NCI-H2081 treated with DMSO at 0.1 percent for 48 hours (cell line): ENCODE measurements at places on chromosomes 6 and 20.

GRCh38 chr6:89944181-89944755, 50.0 kb downstream of the GJA10 start:
- no peak for DNase-seq

- DNase-seq, result no peak
Measured at GRCh38 chr6:63448229-63448628, 124.1 kb upstream of the LOC128125822 start.

- DNase-seq, result no peak
Measured at GRCh38 chr20:15806105-15806504, 767.1 kb downstream of the KIF16B start.

DNA sequence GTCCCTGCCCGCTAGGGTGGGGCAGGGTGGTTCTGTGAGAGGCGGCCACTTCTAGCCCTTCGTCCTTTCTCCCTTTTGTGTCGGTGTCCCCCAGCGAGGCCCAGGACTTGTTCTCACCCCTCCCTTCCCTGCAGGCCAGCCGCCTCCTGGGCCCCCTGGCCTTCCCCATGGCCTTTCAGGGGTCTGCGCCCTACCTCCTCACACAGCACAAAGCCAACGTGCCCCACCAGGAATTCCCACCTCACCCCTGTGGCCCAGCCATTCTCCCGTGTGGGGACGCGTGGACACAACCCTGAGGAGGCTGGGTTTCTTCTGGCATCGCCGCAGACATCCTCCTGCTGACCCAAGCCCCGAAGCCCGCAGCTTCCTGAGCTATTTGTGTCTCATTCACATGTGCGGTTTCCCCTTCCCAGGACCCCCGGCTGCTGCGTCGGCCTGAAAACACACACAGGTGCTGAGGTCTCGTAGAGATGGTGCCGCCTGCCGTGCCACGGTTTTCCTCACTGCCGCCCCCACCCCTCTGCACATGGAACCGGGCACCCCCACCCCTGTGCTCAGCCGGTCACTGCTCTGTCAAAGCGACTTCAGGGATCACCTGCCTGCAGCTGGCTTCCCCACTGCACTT, 375.8 kb downstream of the CDH4 start:
- DNase-seq, result no peak

DNA sequence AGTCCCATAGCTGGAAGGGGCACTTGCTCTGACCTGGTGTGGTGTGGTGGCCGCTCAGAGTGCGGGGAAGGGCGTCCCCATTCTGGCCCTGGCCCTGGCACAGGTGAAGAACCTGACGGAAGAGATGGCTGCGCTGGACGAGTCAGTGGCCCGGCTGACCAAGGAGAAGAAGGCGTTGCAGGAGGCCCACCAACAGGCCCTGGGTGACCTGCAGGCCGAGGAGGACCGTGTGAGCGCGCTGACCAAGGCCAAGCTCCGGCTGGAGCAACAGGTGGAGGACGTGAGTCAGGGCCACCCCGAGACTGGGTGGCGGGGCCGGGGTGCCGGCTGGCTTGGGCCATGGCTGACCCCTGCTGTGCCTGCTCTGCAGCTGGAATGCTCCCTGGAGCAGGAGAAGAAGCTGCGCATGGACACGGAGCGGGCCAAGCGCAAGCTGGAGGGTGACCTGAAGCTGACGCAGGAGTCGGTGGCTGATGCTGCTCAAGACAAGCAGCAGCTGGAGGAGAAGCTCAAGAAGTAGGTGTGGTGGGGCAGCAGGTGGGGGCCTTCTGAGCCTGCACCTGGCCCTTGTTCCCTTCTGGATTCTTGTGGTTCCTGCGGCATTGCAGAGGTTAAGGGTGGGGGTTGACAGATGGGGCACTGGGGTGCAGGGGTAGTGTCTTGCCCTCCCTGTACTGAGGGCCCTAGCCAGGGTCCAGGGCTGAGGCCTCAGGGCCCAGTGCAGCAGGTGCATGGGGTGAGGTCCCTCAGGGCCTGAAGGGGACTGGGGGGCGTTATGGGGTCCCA, 40.8 kb downstream of the MYH7B start:
- DNase-seq, result no peak

GRCh38 chr6:131400779-131401496, 172.1 kb upstream of the ARG1 start:
- no peak for DNase-seq

DNA sequence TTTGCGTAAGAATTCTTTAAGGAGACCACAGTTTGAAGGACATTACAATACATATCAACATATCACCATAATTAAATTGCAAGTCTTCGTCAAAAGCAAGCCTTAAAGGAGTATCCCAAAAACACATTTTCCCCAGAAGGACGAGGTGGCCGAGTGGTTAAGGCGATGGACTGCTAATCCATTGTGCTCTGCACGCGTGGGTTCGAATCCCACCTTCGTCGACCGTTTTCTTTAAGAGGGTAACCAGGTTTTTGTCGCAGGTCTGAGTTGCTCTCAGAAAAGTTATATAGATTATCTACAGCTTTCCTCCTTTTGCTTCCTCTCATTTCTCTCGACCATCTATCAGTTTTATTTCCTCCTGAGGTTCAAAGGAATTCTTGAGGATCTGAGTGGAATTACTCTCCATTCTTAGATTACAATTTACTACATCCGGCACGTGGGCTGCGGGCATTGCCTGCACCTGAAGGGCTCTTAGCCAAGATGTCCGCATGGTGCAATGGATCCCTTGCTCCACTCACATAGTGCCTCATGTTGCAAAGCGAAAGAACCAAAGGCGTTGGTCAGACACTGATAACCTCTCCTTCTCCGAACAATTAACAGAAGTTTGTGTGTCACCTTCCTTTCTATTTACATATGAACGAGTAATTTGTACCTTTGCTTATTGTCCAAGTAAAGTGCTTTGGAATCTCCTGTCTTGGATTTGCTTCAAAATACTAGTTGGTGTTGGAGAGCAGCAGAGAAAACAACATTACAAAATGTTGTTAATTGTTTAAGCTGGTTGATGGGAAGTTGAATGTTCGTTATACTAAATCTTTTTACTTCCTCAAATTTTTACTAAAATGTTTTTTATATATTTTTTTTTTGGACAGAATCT, 14.0 kb downstream of the POM121L2 start:
- DNase-seq, result no peak

- no peak for DNase-seq
Measured at GRCh38 chr6:157254538-157254937, 68.8 kb downstream of the TMEM242 start.

DNA sequence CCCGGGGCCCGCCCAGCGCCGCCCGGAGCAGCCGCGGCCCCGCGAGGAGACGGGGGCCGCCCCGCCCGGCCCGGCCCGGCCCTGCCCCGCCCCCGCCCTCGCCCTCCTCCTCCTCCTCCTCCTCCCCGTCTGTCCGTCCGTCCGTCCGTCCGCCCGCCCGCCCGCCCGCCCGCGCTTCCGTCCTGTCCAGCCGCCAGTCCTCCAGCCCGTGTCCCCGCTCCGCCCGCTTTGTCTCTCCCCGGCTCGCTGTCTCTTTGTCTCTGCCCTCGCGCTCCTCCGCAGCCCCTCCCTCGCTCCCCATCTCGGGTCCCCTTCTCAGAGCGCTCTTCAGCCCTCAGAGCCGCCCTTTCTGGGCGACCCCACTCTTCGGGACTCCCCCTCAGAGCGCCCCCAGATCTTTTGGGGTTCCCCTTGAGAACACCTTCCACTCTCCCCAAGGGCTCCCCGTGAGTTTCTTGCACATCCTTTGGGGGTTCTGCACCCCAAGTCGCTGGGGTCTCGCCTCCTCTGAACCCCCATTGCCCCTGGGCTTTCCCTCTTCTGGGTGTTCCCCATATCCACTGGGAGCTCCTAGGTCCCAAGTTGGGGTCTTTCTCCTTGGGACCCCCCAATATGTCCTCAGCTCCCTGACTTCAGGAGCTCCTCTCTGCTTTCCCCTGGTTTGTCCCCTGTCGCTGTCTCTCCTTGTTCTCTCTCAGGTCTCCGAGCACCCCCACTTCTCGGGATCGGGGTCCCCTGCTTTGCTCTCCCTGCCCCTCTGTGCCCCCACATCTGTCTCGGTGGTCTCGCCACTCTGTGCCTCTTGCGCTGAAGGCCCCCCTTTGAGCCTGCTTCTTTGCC, 79.5 kb upstream of the MYL9 start:
- DNase-seq, result no peak
